ENCODE measurements at places on chromosomes 4 and X. TPM values are rescaled to one million over a fixed set of nuclear protein-coding genes. Genes with fewer than 3 reads are reported as not detected.

- no peak for DNase-seq
Measured at GRCh38 chr4:48234575-48234974, 35.1 kb downstream of the TEC start.

GRCh38 chr4:80202741-80203553, 5.6 kb downstream of the PRDM8 start:
- no peak for DNase-seq

Gene CXCL13
- total RNA-seq = not detected

DNA sequence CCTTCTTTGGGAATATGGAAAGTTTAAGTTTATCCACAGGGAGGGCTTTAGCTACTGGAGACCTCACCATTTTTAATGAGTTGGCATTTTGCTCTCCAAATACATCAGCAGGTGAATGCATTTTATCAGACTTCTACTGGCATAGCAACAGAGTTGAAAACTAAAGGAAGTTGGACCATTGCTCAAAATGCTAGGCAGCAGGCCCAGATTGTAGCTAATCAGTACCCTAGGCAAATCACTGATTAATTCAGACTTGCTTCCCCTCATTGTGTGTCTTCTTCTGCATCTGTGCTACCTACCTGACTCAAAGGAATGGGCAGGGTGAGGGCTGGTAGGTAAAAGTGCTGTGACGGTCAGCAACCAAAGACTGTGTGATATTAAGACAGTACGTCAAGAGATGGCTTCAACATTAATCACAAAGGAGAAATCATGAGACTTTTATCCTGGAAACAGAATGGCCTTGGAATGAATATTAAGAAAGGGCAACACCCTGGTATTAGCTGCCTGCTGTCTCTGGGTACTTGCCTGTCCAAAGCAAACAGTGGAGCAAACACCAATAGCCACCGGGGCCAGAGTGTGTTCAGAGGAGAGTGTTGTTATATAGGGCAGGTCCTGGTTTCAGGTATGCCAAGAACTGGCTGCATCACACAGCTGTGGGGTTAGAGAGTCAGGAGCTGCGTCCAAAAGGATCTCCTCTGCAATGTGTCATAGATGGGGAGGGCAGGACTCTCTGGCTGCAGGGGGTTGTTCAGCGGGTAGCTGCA, 17.1 kb upstream of the SMIM20 start:
- DNase-seq = no peak

Gene FRG2
- total RNA-seq = not detected

DNA sequence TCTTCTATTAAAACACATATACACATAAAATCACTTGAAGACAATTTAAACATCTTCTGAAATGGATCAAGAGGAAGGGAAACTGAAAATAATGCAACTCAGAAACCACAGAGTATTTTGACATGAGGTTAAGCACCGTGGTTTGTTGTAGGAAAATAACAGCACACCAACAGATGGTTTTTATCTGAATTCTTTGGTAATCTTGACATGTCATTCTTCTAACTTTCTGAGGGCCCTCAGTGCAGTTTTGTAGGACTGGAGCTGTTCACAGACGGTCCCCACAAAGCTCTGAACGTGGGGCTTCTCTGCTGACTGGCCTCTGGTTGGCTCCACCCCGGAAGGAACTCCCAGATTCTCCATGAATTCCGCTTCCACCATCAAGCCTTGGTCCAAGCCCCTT, 16.0 kb upstream of the TLR8 start:
- no peak for DNase-seq

DNA sequence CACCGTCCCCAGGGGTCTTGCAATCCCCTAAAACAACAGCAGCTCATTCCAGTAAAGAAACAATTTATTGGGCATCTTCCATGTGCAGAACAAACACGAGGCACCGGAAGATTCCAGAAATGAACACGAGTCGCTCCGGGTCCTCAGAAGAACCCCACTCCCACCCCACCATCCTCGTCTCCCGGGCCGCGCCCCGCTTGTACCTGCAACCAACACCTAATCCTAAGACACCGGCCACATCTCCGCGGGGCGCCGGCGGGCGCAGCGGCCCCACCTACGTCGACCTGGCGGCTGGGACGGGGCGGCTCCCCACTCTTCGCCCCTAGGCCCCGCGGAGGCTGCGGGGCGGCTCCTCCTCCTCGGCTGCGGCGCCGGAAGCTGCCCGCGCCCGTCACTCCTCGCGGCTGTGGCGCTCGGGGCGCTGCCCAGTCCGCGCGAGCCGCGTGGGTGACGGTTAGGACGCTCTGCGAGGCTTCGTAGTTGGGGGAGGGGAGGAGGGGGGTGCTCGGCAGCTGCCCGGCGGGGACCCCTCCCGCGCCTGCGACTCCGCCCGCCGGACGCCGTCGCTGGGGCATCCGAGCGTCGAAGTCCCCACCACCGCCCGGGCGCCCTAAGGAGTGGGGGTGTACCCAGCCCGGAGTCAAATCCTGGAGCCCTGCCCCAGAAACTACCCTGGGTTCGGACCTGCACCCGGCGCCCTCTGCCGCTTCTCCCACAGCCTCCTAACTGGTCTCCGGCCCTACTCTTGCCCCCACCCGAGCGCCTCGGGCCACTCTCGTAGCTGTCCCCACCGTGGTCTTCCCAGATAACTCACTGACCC, at the start of gene CCDC158:
CCDC158 (minus strand) TSS at position 380 of the 820 bp plus-strand sequence. CDS start 17,934 bp downstream, outside the sequence.
- DNase-seq = peak; percentile 19

Gene TLR10
- total RNA-seq = not detected

Gene CXCL11
- total RNA-seq = not detected

- peak; percentile 54 for DNase-seq
Measured at GRCh38 chrX:2500803-2501558, at the start of the genes DHRSX and ZBED1. TSS of gene DHRSX (minus strand) at chrX:2500976. CDS start at chrX:2500925, 51 bp downstream. TSS of gene ZBED1 (minus strand) at chrX:2500976. CDS start at chrX:2490719, 10,257 bp downstream.

Gene GAGE12J
- not detected for total RNA-seq

Gene MRPL1
- total RNA-seq = 50.8 TPM

Gene PRDM8
- 0.66 TPM for total RNA-seq

GRCh38 chr4:75370576-75370975, 143.6 kb downstream of the RCHY1 start:
- no peak for DNase-seq

DNA sequence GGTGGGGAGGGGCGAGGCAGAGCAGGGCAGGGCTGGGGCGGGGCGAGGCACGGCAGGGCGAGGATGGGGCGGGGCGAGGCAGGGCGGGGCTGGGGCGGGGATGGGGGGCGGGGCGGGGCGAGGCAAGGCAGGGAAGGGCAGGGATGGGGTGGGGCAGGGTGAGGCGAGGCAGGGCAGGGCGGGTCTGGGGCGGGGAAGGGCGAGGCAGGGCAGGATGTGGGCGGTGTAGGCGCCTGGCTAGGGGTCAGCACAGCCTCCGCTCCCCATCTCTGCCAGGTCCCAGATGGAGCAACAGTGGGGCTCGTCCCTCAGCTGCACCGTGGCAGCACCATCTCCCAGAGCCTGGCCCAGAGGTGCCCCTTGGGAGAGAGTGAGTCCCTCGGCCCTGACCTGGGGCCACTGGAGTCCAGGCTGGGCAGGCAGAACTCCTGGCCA, 4.2 kb upstream of the SRPK3 start:
- peak; percentile 4 for DNase-seq

Gene GPR143
- not detected for total RNA-seq

DNA sequence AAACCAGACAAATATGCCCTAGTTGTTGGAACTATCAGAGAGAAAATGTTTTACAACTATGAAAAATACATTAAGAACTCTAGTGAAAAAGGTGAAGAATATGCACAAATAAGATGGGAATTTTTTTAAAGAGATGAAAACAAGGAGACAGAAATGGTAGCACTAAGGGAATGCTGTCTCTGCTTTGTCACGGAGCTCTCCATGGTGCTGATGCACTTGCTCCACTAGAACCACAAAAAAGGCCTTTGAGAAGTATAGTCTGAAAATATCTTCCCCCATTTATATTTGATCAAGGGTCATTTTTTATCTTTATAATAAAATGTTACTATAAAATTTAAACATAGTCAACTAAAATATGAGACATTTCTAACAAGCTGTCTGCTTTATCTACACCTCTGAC, 1655.5 kb upstream of the AGA start:
- DNase-seq = no peak

Gene CTAG1B
- not detected for total RNA-seq

DNA sequence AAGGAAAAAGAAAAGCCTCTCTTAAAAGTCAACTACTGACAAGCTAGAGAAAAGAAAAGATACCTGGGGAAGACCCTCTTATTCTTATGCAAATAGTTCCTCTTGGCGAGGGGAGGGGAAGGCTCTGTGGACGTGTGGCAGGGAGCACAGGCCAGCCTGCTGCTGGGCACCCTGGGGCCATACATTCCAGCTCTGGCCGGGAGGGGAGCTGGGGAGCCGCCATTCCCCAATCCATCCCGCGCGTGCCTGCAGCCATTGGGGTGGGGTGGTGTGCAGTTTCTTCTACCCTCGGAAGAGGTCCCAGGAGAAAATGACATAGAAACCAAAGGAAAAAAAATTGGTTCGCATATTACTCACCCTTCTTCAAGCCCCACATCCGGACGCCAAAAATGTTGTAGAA, 1496.4 kb downstream of the RPA4 start:
- no peak for DNase-seq

GRCh38 chrX:38868941-38869401, 67.7 kb downstream of the MID1IP1 start:
- no peak for DNase-seq

- DNase-seq = no peak
Measured at GRCh38 chr4:95821867-95822266, 18.0 kb upstream of the PDHA2 start.

Gene MMRN1
- total RNA-seq = 2.4 TPM

Gene BST1
- 2.7 TPM for total RNA-seq

Gene SOWAHB
- not detected for total RNA-seq

DNA sequence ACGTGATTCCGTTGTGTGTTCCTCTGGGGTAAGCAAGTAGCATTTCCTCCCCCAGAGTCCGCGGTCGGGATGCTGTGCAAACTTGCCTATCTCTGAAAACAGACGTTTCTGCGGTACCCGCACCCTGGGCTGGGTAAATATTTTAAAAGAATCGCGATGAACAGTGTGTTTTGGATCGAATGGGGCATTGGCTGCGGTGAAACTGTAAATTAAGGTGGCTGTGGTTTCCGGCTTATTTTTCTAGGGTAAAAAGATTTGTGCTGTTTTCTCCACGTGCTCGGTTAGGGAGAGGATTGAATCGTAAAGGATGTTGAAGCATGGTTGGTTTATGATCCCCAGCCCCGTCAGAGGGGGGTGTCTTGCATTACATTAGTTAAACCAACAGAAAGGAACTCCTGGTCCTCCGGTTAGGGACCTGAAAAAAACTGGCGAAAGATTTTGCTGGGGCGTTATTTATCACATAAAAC, 1.2 kb downstream of the HHIP start:
- DNase-seq = no peak

DNA sequence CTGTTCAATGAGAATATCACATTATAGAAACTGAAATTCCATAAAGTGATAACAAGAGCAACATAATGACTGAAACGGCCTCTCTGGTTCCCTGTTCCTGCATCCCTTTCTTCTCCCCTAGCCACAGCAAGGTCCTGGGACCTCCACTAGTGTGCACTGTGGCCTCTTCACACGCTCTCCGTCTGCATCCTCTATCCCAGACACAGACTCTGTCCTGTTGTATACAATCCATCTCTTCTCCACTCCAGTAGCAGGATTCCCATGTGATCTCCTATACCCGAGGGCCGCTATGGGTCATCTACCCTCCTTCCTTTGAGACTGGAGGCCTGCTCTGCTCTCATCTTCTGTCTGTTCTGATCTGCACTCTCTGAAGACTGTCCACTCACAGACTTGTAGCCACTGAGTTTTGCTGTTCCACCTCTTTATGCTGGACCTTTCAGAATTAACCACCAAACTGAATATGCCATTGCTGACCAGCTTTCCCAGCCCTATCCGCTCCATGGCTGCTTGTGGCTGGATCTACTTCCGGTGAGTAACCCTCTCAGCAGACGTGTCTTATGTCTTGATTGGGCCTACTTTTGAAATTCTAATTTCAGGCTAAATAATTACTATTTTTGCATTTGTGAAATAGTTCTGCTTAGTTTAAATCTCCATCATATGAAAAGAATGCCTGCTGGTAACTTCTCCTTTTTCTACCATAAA, 105.1 kb upstream of the NAP1L5 start:
- no peak for DNase-seq

DNA sequence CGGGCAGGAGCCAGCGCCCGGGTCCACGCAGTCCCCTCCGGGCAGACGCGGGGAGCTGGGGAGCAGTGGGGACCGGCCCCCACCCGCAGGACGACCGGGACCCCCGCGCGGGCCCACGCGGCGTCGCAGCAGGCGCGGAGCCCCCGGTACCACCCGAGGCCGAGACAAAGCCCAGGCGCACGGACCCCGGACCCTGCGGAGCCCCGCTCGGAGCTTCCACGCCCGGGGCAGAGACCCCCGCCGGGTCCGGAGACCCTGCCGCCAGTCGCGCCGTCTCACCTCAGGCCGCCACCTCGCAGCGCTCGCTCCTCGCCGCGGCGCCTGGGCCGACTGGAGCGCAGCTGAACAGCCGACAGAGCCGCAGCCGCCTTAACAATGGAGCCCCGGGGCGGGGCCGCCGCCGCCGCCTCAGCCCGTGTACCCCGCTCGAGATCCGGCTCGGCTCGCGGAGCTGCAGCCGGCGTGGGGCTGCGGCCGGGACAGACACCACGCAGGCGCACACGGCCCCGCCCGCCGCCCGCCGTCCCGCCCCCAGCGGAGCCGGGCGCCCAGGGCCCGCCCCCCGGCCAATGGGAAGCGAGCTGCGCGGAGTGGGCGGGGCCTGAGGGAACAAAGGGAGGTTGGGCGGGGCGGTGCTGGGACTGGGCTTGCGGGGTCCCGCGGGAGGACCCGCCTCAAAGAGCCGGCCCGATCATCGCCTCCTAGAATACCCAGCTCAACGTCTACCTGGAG, at the start of gene AFAP1:
AFAP1 (minus strand) TSS at position 485 of the 732 bp plus-strand sequence. CDS start 67,783 bp downstream, outside the sequence.
- DNase-seq = peak; percentile 90

GRCh38 chr4:16687845-16688244, 210.6 kb downstream of the LDB2 start:
- no peak for DNase-seq

- no peak for DNase-seq
Measured at GRCh38 chrX:71095033-71095432, 618 bp upstream of the FOXO4 start.

- no peak for DNase-seq
Measured at GRCh38 chr4:15504041-15504440, 34.4 kb downstream of the CC2D2A start.

DNA sequence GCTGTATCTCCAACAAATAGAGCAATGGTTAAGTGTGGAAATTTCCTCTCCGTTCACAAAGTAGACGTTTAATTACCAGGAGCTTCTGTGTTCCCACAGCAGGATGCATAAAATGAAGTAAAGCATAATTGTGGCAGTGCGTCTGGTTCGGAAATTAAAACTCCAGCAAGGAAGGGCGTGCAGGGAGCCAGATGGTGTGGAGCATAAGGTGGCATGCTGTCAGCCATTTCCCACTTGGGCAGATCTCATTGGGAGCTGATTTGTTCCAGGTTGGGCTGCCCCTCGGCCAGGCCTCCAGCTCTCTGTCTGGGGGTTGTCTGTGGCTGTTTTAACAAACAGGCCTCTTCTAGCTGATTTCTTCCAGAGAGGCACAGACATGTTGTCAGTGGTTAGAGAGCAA, 182.1 kb upstream of the CLNK start:
- DNase-seq = no peak

Gene KIAA1210
- not detected for total RNA-seq

Gene GRIA3
- 3.7 TPM for total RNA-seq

GRCh38 chr4:80008351-80008750, 64.7 kb downstream of the ANTXR2 start:
- DNase-seq = no peak

All from left ventricle myocardium inferior (tissue), 1 donor.